ENCODE measurements at places on chromosomes 7 and 10.

DNA sequence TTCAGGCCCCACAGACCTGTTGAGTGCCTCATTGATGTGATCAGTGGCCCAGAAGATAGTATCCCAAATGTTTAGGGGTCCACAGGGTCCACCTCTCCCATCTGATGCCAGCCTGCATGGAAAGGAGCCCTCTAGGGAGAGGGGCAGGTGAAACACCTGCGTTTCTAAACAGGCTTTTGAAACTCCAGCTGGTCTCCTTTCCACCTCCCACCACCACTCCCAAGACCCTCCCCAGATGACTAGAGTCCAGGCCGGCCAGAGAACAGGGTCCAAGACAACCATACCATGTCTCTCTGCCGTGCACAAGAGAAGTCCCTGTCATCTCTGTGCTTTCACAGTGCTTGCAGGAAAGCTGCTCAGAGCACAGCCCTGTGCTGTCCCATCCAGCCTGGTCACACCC lies 105.0 kb upstream of the NANOS1 start:
- DNase-seq: no peak

DNA sequence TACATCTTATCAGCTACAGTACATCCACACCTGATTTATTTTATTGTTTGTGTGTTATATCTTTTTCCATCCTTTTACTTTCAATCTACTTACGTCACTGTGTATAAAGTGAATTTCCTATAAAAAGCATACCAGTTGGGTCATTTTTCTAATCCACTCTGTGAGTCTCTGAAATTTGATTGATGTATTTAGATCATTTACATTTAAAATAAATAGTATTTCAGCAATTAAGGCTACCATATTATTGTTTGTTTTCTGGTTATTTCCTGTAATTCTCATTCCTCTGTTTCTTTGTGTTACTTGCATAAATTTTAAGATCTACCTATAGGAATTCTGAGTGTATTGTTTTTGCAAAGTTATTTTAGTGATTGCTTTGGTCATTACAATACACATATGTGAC lies 53.7 kb downstream of the VSTM4 start:
- DNase-seq: no peak

DNA sequence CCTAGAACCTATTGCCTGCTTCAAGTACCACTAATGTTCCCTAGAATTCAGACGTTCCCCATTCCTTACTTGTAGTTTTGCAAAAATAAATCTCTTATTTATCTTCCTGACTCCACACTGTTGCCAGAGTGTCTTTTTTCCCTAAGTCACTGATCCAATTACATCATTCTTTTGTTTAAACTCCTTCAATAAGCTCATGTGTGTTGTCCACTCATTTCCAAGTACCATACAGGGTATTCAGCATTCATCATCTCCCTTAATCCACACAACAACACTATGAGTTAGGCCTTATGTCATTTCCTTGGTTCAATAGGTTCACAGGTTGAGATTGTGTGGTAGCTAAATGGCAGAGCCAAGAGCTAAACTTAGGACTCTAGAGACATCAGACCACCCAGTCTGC lies 119.9 kb upstream of the RHOBTB1 start:
- DNase-seq: no peak

- DNase-seq: no peak
Observed at GRCh38 chr7:157613575-157614322, 276.9 kb downstream of the DNAJB6 start.

DNA sequence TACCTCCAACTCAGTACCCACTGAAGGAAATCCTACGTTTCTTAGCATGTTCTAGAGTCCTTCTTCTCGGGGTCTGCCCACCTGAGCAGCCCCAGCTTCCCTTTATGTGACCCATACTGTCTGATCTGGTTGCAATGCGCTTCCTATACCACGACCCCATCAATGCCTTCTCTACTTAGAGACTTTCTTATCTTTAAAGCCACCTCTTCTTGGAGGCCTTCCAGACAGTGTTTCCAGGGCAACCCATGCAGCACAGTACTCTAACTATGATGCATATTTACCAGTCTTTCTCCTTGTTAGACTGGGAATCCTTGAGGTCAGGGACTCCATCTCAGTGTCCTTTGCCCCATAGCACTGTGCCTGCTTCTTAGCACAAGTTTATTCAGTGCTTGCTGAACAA lies 54.5 kb upstream of the SLF2 start:
- no peak for DNase-seq
